ENCODE measurements at places on chromosomes 2 and 18.

DNA sequence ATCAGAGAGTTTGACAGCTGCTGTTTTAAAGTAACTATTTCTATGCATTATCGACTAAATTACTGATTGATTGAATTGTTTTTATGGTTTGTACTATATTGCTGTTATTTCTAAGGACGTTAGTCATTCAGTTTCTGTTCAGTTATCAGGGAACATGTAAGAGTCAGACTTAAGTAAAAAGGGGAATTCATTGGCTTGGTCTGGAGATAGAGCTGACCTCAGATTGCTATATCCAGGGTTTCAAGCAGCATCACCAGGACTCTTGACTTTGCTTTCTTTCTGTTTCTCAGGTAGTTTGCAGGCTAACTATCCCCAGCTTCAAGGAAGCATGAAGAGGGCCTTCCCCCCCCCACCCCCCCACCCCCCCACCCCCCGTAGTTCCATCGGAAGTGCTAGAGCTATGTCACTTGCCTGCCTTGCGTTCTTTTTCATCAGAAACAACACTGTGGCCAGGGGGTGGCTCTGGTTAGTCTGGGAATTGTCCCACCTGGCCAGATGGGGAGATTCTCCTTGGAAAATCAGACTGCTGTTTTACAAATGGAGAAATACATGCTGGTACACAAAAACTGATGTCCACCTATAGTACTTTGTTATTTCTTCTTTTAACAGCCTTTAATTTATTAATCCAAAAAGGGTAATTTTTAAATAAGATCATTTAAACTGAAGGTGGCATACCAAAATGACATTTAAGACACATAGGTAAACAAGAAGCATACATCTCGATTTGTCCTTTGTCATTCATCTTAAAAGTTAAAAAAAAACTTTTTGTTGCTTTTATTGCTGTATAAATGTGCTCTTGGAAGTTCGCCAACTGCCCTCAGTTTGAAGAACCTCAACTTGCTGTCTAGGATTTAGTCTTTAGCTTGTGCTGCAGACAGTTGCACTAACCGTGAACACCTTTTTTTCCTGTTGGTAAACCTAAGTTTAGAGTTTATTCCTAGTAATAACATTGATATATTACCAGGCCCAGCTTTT, 9.4 kb downstream of the SMAD4 start:
- no peak for DNase-seq

- DNase-seq: no peak
Observed at GRCh38 chr2:229572507-229573271, 141.7 kb downstream of the DNER start.

- DNase-seq: no peak
Observed at GRCh38 chr2:220946552-220946951, 625.6 kb downstream of the EPHA4 start.

GRCh38 chr18:58788971-58789875, 75.5 kb upstream of the ZNF532 start:
- DNase-seq: no peak

DNA sequence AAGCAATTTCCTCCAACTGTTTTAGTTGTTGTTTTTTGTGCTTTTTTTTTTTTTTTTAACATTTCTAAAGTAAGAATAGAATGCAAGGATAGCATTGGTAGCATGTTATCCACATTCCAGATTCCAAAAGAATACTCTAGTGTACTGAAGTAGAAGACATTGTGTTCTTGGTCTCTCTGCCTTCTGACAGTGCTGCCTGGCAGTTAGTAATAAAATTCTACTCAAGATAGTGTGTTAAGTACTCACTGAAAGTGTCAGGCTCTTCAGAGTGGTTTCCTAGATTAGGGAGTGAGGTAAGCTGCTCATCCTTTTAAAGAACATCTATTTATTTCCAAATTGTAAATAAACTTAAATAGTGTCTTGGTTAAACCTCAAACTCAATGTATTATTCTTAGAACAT, 253.7 kb downstream of the HNMT start:
- DNase-seq: no peak

- no peak for DNase-seq
Observed at GRCh38 chr18:7918701-7919100, 351.6 kb downstream of the PTPRM start.

DNA sequence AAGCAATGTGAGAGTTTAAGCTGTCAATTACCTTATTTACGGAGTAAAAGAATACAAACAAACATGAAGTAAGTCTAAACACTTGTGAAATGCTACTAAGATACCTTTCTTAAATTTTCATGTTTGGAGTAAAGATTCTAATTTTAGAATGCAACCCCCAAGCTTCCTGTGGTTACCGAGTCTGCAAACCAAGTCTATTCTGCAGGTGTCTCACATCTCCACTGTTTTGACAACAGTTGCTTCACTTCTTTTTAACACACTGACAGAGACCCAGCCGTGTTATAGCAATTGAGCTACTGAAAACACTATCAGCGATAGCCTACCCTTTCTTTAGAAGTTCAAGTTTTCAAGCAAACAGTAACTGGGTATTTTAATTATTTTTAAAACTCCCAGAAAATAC, 608.3 kb downstream of the ERBB4 start:
- DNase-seq: no peak

DNA sequence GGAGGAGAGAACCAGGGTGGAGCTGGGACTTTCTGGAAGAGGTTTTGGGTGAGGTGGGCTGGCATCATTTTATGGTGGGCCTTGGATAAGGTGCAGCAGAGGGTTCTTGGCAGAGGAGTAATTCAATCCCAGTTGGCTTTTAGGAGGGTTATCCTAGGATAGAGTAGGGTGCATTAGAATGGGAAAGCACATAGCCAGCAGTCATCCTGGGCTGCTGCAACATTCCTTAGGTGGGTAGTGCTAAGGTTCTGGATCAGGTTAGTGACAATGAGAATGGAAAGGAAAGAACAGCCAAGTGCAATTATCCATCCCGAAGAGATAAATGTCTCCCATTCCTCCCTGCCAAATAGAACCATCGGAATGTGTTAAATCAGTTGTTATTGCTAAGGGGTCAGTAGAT, 157.3 kb upstream of the SPRED2 start:
- DNase-seq: no peak

DNA sequence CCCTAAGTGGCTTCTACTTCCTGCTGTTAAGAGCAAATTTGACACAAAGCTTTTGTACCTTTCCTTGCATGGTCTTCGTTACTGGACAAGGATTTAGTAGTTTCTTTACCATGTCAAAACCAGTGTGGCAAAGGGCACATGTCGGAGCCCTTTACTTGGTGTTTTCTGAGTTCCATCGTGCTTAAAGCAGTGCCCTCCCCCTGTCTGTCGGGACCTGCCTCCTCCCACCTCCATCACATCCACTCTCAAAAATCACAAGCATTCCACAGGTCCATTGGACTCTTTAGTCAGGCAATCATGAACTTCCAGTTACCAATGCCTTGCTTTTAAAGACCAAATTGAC, 763 bp downstream of the CCDC141 start:
- DNase-seq: no peak

DNA sequence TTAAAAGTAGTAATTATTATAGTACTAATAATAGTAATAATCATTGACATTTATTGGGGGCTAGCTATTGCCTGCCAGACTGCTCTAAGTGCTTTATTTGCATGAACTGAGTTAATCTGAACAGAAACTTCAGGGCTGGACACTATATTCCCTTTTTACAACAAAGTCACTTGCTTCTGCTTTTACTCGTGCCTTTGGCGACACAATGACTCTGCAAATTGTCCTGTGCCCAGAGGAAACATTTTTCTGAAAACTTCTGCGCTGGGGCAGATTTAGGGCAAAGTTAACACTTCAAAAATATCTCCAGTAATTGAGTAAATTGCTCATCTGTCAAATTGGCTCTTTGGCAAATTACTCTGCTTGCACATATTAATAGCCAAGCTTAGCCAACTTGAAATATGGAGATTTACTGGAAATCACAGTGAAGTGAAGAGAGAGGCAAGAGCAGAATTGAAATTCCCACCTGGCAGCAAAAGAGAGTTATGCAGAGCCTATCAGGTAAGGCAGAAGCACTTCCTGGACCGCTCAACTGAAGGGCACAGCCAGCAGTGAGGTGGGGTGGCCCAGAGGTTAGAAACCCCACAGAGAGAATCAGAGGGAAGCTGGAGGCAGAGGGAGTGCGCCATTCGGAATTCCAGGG, 36.3 kb downstream of the BMP10 start:
- DNase-seq: no peak

All from activated CD4-positive, alpha-beta T cell treated with anti-CD3 and anti-CD28 coated beads, Interleukin-2, amount 50 U/mL, for 4 hours (primary cell).